ENCODE measurements at places on chromosomes 2 and 18.

DNA sequence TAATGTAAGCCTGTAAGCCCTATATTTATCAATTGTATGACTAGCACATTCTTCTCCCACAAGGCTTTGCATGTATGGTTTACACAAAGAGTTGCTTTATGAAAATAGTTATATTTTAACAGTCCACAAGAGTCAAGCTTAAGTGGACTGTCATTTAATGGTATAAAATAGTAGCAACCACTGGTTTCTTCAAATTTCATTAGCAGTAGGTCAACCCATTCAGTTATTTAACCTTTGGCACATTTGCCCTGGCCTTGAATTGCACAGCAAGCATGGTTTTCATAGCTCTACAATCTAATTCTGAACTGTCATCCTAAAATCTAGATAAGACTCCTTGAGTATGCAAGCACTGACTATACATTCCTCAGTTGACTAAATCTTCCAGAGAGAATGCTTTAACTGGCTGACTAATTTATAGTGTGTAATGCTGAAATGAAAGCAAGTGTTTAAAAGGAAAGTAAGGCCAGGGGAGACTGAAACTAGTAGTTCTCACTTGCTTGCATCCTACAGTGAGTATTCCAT lies 1.8 kb downstream of the DPP4 start:
- DNase-seq, result no peak

DNA sequence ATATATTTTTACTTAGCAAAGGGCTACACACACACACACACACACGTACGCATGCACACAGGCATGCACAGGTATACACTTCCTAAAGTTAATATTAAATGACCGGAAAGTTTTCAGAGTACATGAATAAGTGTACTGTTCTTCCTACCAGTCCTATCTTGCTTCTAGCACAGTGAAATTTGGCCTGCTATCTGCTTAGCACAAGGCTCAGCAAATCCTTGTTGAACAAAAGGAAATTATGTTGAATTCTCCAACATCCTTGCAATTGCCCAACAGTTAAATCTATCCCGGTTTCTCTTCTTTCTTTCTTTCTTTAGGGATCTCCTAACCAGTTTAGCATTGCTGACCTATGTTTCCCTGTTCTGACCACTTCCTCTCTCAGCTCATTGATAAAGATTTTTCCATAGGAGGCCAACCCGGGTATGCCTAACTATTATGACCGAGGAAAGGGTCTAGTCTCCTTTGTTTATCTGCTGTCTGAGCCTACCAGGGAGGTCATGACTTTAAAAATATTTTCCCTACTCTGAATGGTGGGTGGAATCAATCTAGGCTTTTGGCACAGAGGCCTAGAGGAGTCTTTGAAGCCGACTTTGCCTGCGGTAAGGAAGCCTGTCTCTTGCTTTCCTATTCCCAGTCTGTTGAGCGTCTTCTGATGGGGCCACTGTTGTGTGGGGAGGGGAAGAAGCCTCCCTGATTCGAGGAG lies 400.7 kb downstream of the HRH4 start:
- no peak for DNase-seq

DNA sequence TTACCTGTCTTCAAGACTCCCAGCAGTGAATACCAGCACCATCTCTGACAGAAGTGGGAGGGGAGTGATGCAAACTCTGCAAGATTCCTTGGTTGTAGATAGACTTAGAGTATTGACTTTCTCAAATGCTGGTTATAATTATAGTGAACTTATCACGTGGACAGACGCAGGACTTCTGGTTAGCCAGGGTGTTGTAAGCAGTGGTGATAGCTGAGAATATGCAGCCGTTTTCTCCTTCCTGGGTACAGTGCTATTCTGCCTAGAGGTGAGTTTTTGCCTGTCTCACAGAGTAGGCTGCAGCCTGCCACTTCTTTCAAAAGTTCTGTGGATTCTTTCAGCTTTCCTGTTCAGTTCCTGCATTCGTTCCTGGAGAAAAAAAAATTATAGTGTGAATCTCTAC lies 733 bp upstream of the CXCR2 start:
- DNase-seq, result no peak

GRCh38 chr2:171883275-171883893 lies 10.7 kb downstream of the SLC25A12 start:
- DNase-seq, result no peak

- DNase-seq, result no peak
Observed at GRCh38 chr2:174841350-174841749, 77.1 kb upstream of the CHRNA1 start.

GRCh38 chr2:136901732-136902131 lies 136.4 kb downstream of the THSD7B start:
- no peak for DNase-seq

DNA sequence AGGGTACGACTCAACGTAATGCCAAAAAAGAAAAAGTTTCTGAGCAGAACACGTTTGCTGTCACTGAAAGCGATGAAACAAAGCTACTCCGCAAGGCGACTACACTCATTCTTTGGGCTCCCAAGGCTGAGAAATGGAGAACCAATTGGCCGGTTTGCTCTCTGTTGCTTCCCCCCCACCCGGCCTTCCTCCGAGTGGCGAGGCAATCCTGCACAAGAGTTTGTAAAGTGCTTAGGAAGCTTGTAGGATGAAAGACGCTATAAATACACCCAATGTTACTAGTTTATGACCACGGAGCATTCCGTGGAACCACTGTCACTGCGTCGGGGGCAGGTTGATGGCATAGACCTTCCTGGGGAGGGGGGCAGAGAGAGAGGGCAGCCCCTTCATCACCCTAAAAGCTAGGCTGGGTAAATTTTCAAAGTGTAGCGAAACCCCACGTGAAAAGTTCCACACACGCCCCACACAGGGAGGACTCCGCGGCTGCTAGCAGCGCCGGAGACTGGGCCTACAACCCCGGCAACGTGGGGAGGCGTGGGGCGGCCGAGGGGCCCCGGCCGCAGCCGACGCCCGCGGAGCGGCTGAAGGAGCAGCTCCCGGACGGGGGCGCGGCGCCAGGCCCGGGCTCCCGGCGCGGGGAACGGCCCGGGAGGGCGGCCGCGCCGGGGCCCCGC lies 915 bp downstream of the CUL3 start:
- no peak for DNase-seq

DNA sequence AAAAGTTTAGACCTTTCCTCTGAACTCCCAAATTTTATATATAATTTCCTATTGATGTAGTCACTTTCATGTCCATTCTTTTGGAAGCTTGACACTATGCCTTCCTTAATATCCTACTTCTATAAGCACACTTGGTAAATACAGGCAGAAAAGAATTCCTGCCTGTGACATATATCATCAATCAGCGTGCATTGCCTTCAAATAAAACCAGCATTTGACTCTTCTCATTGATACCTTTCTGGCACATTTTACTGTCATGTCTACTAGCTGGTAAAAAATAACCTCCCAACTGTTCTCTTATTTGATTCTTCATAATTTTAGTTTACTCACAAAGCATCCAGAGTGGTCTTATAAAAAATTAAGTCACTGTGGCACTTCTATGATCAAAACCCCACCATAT lies 693.5 kb downstream of the CBLN2 start:
- no peak for DNase-seq

GRCh38 chr18:24968238-24968775 lies 383.7 kb downstream of the ZNF521 start:
- no peak for DNase-seq

GRCh38 chr2:196433116-196433515 lies 206.4 kb upstream of the CCDC150 start:
- no peak for DNase-seq

GRCh38 chr2:238140721-238141540 lies 2.5 kb downstream of the KLHL30 start:
- DNase-seq, result no peak

DNA sequence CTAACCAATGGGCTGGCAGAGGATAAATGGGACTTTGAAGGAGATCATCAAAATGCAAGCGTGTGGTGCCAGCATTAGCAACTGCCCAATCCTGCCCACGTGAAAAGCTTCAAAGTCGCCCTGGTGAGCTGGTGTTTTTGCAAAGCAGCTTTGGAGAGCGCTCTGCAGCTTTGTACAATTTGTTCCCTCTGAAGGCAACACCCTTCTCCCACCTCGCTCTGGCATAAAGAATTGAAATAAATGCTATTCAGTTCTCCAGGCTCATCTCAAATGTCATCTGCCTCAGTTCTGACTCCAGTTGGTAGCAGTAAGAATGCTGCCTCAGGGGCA lies 3.5 kb downstream of the COPS9 start:
- no peak for DNase-seq

DNA sequence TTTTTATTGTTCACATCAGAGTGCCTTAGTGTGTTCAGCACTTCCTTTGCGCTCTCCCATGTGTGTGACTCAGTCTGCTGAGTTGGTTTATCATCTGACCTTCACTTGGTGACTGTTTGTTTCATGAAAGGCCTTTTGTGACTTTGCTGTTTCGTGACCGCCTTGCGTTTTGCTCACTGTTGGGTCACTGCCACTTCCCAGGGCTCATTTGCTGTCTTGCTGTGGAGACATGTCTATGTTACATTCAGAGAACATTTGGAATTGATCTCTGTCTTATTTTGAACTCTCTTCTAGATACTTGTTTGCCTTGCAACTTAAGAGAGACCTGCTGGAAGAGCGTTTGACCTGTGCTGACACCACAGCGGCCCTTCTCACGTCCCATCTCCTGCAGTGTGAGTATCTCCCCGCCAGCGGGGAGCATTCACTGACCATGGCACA lies 54.7 kb downstream of the FARP2 start:
- DNase-seq, result no peak

- DNase-seq, result peak; percentile 51
Observed at GRCh38 chr2:68832233-68832869, 38.8 kb downstream of the BMP10 start.

- no peak for DNase-seq
Observed at GRCh38 chr2:85076618-85077274, 56.4 kb upstream of the TCF7L1 start.

DNA sequence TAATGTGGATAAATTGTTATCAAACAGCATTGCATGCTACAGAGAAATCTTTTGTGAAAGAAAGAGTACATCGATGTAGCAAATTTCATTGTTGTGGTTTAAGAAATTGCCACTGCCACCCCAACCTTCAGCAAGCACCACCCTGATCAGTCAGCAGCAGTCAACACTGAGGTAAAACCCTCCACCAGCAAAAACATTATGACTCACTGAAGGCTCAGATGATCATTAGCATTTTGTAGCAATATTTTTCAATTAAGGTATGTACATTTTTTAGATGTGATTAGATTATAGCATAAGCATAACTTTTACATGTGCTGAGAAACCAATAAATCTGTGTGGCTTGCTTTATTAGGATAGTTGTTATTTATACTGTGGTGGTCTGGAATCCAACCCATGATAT lies 75.5 kb downstream of the ZNF385B start:
- no peak for DNase-seq

DNA sequence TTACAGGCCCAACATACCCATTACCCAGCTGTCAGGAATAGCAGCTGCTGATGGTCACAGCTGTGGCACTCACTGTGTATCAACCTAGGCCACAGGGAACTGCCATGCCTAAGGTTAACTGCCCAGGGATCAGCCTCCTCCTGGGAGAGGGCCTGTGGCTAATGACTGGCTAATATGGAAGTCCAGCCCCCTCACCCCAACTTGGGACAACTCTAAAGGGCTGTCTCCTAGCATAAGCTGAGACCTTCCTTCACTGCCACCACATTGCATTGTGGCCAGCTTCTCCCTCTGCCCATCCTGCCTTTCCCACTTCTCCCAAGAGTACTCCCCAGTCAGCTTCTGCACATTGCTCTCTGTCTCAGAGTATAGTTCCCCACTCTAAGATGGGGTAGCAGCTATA lies 316.5 kb downstream of the SMAD2 start:
- no peak for DNase-seq

DNA sequence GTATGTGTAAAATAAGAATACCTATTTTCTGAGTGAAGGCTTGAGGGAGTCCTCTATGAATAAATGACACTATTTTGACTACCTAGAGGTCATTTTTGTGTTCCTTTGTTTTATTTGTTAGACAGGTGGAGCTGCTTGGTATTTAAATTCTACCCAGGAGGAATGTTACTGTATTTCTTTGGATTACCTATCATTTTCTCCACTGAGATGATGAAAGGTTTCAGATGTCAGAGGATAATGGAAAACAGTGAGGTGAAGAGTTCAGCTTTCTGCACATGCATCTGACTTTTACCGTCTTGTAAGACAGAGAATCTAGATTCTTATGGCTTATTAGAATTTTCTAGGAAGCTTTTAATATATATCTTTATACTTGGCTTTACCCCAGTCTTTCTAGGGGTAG lies 689.8 kb upstream of the NXPH2 start:
- no peak for DNase-seq

DNA sequence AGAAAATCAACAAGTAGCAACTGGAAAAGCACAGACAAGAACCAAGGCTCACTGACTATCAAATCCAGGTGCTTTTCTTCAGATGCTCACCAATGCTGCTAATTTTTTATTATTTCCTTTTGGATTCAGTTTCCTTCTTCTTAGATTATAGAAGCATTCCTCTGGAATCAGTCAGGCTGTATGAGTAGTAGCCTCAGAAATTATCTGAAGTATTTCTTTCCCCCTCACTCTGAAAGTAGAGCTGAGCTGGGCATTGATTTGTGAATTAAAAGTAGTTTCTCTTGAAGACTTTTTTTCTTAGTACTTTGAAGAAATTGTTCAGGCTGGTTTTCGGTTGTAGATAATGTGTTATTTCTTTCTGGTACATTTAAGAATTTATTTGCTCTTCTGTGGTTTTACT lies 273.7 kb downstream of the NOL4 start:
- DNase-seq, result no peak

DNA sequence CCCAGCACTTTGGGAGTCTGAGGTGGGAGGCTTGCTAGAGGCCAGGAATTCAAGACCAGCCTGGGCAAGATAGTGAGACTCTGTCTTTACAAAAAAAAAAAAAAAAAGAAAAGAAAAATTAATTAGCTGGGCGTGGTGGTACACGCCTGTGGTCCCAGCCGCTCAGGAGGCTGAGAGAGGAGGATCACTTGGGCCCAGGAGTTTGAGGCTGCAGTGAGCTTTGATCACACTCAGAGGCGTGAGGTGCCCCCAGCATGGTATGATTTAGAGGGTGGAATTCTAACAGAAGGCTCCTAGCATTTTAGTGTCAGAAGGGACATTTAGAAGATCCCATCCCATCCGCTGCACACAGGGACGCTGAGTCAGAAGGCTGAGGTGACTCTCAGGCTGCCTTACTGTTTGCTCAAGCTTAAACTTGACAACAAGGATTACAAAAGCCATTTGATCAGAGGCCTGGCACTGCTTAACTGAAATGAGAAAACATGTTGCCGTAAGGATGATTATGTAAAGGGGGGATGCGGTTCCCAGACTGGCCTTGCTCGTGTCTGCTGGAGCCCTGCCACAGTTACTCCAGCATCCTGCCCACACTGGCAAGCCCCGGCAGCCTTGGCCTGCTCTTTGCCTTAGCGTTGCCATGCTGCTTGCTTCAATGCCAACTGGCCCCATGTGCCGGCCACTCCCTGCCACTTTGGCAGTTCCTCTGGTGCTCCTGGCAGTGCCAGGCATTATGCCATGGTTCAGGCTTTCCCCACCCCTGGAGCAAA lies 45.6 kb upstream of the SLC1A4 start:
- no peak for DNase-seq

DNA sequence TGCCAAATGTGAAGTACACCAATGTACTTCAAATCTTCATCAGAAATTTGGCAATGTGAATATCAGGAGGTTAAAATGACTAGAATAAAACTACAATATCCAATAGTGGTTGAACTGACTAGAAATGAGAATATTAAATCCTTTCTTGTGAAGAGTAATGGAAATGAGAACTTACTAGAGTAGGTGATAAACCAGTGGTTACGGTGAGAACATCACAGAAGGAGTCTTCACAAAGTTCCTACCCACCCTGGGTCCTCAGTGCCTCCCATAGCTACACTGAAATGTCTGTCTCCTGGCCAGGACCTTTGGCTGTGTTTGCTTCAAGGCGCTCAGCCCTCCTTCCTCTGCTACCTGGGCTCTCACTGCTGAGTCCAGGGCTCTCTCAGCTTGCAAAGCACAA lies 289.7 kb downstream of the STK39 start:
- DNase-seq, result no peak

GRCh38 chr18:63956755-63957154 lies 7.7 kb downstream of the HMSD start:
- no peak for DNase-seq

Data from stimulated activated CD8-positive, alpha-beta memory T cell treated with anti-CD3 and anti-CD28 coated beads, Interleukin-4, amount 100 ng/mL, for 4 hours (primary cell).